ENCODE measurements at places on chromosomes 3 and 15.

DNA sequence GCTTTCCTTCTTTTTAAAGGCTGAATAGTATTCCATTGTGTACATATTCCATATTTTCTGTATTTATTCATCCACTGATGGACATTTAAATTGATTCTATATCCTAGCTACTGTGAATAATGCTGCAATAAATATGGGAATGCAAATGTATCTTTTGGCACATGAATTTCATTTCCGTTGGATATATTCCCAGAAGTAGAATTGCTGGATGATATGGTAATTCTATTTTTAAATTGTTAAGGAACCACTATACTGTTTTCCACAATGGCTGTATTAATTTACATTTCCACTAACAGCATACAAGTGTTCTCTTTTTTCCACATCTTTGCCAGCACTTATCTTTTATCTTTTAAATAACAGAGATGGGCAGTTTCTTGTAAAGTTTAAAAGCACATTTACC is 302.7 kb downstream of the CTNNB1 start:
- no peak for DNase-seq

DNA sequence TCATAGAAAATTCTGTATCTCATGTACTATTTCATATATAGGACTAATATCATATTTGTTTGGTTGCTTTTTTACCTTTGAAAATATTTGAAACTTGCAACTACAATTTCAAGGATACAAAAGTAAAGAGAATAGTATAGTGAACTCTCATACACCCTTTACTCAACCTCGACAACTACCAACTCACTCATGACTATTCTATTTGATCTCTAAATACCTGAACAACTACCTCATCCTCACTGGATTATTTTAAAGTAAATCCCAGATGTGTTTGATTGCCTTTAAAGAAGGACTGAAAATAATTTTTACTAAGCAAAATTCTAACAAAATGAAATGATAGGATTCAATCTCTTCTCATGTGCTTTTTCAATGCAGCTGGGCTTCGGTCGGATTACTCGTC is 12.1 kb downstream of the TMPRSS7 start:
- no peak for DNase-seq

DNA sequence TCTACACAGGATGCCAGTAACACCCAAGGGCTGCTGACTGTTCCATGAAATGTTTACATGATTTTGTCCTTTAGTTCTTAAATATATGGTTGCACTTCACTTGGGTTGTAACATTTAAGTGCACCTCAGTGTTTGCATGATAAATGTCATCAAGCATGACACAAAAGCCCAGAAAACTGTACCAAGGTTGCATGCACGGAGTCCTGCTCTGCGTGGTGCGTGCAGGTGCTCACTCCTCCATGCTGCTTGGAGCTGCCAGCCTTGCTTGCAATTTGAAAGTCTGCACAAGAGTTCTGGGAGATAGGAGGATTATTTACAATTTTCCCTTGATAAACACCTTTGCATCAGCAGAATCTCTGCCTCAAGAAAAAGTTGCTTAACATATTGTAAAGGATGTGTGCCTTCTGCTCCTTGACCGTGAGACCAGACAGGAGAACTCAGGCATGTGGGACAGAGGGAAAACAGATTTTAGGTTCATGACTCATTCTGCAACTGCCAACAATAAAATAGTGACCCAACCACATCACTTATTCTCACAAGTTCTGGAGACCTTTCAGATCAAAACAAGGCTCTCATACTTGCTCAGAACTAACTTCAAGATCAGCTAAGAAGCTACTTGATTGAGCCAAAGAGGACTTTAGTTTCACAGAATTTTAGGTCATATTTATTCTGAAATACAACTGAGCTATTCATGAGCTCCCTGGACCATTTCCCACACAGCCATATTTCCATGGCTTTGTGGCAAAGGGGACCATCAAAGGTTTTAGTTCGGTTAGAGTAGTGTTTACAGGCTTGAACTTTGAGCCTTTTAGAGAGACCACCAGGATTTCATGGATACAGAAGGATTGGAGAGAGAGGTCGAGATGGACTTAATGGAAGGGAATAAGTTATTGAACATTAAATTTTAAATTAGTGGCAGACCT is 128.4 kb upstream of the ZBED2 start:
- DNase-seq = no peak

DNA sequence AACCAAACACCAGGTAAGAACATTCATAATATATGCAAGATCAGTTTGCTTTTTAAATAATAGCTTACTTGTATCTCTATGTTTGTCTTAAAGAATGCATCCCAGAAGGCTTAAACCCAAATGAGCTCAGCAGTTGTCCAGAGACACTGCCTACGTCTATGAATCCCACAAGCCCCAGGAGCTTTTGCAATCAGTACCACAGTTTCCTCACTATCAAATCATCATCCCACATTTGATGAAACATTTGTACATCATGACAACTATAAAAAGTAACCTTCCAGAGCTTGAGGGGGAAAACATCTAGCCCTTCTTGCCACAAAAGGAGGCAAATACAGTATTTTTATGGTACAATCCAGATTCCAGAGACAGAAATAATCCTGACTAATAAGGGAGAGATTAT is 63.7 kb downstream of the ATP8B4 start:
- DNase-seq = no peak

DNA sequence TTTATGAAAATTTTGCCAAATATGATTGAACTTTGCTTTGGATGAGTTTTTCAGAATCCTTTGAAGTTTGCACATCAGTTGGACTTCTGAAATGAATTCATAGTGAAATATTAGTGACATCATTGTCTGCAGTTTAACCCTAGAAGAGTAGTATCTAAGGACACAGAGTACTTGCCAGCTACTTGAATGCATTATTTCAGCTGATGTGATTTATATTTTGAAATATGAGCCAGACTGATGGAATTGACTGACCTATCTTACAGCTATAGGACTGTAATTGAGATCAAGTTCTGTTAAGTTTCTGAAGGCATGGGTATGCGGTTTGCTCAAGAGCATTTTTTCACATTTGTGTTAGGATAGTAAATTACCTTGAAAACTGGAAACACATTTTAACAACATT is 51.2 kb downstream of the LYSMD4 start:
- DNase-seq = no peak

GRCh38 chr15:91268510-91268909 is 168.5 kb downstream of the SV2B start:
- no peak for DNase-seq

GRCh38 chr15:95556225-95556624 is 774.3 kb upstream of the NR2F2 start:
- DNase-seq = no peak

GRCh38 chr15:69603369-69604071 is 150.9 kb downstream of the RPLP1 start:
- no peak for DNase-seq

GRCh38 chr3:102972350-102972749 is 537.5 kb downstream of the ZPLD1 start:
- DNase-seq = no peak

DNA sequence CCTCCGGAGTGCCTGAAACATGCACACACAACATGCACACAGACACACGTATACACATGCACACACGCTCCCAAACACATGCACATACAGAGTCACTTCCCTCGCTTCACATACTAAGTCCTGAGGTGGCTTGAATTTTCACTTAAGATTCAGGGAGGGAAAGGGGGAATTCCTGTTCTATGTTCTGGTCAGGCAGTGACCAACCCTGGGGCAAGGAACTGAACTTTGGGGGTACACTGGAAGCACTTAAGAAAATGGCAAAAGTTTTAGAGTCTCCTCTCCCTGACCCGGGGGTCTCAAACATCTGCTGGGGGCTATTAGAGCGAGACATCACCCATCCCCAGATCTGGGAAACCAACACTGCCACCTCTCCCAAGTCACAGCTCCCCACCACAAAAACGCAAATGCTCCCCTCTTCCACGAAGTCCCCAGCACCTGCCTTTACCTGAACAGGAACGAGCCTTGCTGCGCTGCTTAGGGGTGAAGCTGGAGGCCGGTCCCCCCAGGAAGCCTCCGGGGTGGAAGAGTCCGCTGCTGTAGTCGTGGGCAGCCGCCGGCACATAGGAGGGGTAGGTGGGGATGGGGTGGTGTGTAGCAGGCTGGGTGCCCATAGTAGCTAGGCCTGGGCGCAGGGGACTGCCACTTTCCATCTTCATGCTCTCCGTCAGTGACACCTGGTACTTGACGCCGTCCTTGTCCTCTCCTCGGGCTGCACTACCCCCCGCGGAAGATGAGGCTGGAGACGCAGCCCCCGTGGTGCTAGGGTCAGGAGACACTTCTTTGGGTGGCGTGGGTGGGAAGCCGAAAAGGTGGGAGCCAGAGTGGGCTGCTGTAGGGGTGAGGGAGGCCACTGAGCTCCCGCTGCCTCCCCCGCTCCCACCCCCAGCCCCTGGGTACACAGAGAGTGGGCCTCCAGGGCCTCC is 7.5 kb downstream of the GATA2 start:
- no peak for DNase-seq

DNA sequence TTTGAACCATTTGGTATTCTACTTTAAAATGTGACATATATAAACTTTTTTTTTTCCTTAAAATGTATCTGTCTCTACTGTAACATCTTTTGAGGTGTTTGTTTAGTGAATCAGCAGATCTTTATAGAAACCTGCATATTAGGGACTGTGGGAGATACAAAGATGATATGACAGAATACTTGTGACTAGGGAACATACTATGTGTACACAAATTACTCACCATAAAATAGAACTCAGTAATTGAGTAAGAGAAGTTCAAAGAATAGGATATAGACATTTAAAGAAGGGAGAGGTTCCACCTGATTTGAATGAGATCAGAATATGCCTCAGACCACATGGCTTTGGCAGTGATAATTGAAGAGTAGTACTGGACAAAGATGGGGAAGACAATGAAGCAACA is 47.9 kb downstream of the ATP2C1 start:
- DNase-seq = no peak

DNA sequence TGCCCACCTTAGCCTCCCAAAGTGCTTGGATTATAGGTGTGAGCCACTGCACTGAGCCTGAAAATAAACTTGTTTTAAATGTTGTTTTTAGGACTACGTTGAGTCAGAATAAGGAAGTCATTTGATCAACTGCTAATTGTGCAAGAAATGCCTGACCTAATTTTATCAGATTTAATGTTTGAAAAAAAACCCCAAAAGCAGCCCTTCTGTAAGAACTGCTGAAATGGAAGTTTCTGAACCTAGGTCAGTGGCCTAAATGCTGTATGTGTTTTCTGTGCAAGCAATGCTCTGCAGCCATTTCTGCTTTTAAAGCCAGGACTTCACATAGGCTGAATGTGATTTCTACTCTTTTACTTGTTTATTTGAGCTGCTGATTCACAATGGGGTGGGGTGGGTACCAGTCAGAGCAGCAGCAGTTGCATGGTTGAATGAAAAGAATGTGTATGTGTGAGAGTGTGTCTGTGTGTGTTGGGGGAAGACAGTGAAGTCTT is 6.6 kb downstream of the GPX1 start:
- no peak for DNase-seq

- DNase-seq = no peak
Measured at GRCh38 chr3:186254676-186255650, 107.1 kb downstream of the DGKG start.

- DNase-seq = no peak
Measured at GRCh38 chr3:135736740-135737139, 228.8 kb upstream of the PPP2R3A start.

- no peak for DNase-seq
Measured at GRCh38 chr15:70974004-70974832, 81.6 kb downstream of the LRRC49 start.

DNA sequence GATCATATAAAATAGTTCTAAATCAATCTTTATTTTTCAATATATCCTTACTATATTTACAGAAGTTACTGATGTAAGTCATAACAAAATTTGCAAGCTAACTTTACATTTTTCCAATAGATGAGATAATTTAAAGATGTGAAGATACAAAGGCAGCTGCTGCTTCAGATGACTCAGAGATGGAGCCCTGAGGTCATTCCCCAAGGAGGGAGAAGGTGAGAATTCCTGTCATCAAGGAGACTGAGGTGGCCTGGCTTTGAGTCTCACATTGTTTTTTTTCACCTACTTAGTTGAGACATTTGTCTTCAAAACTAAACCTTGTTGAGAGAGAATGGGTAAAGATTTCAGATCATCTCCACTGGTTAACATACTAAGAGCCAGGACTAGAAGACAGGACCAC is 3.9 kb upstream of the SAMD7 start:
- DNase-seq = no peak

- DNase-seq = no peak
Measured at GRCh38 chr3:154098376-154098775, 22.8 kb upstream of the ARHGEF26 start.

DNA sequence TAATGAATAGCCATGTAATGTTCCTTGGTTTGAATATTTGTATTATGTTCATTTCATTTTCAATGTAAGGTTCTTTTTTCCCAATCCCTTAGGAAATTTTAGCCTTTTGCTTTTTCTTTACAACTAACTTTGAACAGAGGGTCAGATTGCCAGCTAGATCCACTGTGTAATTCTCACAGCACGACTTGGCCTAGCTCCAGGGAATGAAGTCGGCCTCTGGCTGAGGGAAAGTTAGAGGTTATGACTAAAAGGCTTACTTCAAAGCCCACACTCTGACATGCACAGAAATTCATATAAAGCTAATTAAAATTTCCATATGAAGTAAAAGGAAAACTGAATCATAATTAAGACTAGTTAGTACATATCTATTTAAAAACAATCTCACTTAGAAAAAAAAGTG is 38.7 kb downstream of the ROBO1 start:
- DNase-seq = no peak

- DNase-seq = no peak
Measured at GRCh38 chr3:115623044-115623868, at the start of gene GAP43. Gene GAP43 (plus strand): TSS chr3:115623510. CDS start chr3:115623690, 180 bp downstream.

DNA sequence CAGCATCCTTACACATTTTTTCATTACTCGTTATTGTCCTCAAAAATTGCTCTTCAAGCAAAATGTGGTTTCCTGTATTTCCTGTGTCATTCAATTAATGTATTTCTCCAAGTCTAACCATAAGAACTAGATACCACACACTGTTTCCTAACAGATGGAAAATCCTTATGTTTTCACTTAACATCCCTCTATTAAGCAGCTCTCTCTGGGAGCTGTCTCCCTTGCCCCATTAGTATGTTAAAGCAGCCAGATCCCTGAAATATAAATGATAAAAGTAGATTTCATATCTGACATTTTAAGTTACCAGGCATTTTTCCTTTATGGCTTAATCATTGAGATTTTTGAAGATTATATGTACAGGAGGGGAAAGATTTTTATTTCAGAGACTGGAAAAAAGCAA is 15.9 kb downstream of the PFN2 start:
- no peak for DNase-seq

DNA sequence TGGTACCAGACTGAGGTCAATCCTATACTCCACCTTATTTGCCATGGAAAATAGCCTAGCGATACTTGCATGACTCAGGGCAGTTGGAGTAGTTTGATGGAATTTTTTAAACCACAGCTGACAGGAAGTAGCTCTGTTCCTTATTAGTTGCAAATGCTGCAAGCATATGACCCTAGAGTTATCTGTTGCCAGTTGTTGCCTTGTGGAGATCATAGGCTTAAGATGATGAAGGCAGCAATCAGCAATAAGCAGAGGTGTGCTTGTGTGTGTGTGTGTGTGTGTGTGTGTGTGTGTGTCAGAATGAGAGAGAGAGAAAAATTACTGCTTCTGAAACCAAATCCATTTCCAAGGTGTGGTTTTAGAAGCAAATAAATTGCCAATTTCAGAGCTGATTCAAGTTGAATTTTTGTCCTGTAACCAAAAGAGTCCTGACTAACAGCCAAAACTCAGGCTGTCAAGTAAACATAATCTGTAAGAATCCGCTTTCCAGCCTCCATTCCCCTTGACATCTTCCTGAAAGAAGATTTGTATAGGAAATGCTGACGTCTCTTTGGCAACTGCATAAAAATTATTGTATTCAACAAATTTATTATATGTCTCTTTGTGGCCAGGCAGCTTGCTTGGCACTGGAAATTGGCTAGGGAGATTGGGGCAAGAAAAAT is 141.2 kb downstream of the SERPINI1 start:
- no peak for DNase-seq

GRCh38 chr3:188686324-188686723 is 485.4 kb upstream of the TPRG1 start:
- DNase-seq = no peak

Data from activated CD8-positive, alpha-beta memory T cell treated with anti-CD3 and anti-CD28 coated beads, Interleukin-2, amount 50 U/mL, for 4 hours (primary cell).